ENCODE measurements at places on chromosomes 5 and 9.

GRCh38 chr5:88940713-88941112 is 57.7 kb upstream of the MEF2C start:
- no peak for DNase-seq

- DNase-seq = no peak
These were observed 1636.5 kb upstream of the C9orf72 start for GRCh38 chr9:29209748-29210291.

DNA sequence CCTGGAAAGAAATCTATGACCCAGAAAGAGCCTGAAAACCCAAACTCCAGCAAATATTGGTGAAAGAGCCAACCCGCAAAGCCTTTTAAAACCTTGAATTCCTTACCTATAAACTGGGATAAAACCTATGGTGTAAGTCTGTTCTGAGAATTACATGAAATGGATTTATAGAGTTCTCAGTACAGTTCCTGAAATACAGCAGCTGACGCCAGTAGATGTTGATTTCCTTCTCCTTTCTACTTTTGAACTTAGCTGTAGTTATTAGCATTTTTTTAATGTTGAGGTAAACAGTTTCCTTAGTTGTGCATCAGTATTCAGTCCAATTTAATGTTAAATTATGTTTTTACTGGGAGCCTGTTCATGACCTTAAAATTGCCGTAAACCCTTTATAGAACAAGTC is 3.7 kb downstream of the SPIN1 start:
- DNase-seq = no peak

- no peak for DNase-seq
These were observed 54.3 kb downstream of the ADRB2 start for GRCh38 chr5:148880696-148881095.

DNA sequence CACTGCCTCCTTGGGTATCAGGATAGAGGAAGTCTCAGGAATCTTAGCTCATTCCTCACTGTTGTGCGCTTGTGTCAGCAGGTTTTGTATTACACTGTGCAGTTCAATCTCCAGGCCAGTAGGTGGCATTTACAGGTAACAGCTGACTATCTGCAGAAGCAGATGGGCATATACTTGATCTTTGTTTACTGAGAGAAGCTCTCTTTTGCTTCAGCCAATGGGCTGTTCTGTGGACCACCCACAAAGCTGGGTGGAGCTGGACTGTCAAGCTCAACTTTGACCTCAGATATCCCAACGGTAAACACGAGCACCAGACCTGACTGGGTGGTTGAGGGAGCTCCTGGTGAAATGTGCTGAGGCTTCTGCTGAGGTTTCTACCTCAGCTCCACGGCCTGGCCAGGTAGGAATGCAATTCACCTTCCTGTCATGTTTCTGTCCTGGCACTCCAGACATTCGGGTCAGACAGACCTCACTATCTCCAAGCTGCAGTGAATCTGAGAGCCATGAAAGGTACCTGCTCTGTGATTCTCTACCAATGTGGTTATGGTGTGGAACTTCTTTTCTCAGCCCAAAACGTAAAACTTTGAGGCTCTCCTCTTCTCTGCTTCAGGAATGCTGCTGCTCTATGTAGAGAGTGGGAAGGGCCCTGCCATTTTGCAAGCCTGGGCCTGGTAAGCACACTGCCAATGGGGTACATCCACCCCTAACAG is 167.9 kb upstream of the ACTBL2 start:
- peak; percentile 25 for DNase-seq

GRCh38 chr5:138989720-138990119 is 114.6 kb upstream of the LRRTM2 start:
- DNase-seq = no peak

DNA sequence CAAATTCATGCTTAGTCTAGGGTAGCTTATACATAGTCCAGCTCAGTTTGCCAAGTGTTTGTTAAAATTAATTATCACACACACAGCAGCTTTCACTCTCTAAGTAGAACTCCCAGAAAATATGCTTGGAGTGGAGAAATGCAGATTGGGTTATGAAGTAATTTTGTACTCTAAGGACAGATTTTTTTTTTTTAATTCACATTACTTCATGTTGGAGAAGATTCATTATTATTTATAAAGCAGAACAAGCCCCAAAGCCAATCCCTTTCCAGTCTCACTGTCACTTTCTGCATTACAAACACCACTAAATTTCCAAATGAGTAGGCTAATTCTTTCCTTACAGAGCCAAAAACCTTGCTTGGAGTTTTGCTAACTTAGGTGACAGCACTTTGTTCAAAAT is 11.7 kb upstream of the C9orf72 start:
- DNase-seq = no peak

DNA sequence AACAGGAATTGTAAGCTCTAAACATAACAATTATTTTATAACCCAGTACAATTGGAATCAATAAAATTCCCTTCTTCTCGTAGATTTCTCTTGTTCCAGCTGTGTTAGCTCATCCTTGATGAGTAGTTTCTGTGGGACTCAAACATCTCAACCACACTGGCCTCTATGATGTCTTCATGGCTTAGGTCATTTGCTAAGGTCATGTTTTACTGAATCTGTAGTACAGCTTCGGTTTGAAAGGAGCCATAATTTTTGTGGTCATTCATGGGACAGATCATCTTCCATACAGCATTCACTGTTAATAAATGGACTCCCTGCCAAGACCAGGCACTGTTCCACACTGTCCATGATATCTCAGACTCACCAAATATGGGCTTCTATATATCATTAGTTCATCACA is 369.0 kb upstream of the RFX3 start:
- no peak for DNase-seq

GRCh38 chr5:97534166-97534565 is 351.1 kb upstream of the RIOK2 start:
- peak; percentile 39 for DNase-seq

DNA sequence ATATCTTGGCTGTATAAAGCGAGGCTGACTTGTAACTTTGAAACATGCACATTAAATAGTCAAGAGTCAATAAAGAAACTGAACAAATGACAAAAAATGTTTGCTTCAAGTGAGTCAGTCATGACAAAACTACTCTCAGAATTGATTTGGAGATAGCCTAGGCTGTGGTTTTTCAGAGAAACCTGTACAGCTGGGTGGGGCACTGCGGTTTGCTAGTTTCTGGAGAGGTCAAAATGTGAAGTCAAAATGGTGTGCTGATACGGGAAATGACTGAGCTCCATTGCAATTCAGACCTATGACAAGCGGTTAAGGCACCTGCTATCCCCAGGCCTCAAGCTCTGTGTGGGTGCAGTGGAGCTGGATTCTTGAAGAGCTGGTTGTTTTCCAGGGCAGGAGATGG is 10.3 kb upstream of the CD180 start:
- DNase-seq = peak; percentile 68

DNA sequence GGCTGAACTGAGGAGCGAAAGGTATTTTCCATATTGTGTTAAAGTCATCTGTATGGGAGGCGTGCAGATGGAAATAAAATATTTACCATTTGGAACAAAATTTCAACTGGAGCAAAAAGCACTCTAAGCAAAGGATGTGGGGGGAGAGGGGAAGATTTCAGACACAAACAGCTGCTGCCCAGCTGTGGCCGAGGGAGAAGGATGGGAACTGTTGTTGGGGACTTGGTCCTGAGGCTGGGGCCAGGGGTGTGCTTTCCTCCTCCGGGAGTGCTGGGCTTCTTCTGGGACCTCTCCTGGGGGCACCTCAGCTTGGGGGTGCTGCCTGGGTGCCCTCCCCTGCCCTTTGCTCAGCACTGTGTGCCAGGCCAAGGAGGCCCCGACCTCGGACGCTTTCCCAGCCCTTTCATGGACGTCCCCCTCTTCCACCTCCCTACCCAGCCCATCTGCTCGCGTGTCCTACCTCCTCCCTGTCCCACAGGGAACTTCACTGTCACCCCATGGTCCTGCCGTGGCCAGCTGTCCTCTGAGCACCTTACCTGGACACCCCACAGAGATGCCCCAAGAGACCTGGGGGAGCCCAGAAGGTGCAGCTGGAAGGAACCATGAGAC is 101.9 kb upstream of the COL5A1 start:
- DNase-seq = no peak

Measured in kidney epithelial cell (primary cell).